IMR-90 (cell line): ENCODE measurements at places on chromosomes 12 and 14. TPM values are rescaled to one million over a fixed set of nuclear protein-coding genes. Genes with fewer than 3 reads are reported as not detected.

The CLEC2B gene
- 0.18 and 0.56 TPM in 2 replicates for total RNA-seq

- peak; percentile 47 for DNase-seq
These were observed 14.4 kb downstream of the IRF2BPL start for GRCh38 chr14:77014004-77014604.

- DNase-seq, result no peak
These were observed 128.3 kb downstream of the SLC16A7 start for GRCh38 chr12:59724011-59724695.

- DNase-seq, result no peak
These were observed 11.1 kb upstream of the PSEN1 start for GRCh38 chr14:73125169-73125588.

DNA sequence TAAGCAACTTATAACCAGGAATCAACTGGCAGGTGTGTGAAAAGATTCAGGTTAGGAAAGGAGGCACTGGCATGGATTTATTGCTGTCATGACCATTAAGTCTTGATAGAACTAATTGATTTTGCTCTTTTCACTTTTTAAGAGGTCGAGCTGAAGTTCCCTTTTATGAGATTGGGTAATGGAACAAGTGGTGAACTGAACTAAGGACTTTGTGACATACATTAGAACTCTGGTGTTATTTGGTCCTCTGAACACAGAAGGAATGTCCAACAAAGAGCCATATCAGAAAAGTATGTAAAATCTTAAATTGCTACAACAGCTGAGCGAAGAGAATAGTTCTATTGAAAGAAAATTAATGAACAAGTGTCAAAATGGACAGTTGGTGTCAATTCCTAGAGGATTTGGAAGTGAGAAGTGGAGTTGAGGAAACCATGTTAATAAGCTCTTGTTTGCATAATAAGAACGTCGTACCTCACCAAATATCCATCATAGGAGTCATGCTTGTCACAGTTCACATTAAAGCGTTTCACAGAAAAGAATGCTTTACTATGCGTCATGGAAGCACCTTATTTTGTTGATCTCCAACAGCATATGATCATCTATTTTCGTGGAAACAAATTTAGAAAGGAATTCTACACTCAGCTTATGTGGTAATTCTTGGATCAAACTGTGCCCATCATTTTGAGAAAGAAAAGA, 8.4 kb upstream of the MYF6 start:
- DNase-seq, result no peak

DNA sequence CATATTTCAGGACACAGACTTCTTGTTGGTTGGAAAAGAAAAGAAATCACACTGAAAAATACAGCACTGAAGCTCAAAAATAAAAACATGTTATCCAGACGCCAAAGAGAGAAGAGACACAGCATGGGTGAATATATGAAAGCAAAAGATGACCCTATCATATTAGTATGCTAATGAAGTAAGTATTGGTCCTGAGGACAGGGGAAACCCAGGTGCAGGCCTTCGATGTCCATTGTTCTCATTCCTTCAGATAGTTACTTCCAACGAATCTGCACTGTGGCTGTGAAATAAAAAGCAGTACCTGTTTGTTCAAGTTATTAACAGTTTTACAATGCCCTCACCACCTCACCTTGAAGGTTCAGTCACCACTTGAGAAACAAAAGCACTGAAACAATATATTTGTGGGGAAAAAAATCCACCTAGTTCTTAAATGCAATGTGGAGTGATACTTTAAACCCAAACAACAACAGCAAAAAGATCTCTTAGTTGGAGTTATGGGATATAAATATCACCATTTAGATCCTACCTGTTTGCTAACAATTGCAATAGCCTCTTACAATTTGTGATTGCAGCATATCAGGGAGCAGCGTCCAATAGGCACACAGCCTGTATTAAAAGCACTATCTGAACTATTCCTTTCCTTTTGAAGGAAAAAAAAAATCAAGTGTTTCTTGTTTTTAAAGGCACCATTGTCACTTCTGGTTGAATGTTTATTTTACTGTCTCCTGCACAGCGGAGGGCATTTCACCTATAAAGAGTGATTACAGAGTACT, 188.1 kb downstream of the BCAT1 start:
- no peak for DNase-seq

- no peak for DNase-seq
These were observed 873.5 kb downstream of the DIO2 start for GRCh38 chr14:79337761-79338160.

DNA sequence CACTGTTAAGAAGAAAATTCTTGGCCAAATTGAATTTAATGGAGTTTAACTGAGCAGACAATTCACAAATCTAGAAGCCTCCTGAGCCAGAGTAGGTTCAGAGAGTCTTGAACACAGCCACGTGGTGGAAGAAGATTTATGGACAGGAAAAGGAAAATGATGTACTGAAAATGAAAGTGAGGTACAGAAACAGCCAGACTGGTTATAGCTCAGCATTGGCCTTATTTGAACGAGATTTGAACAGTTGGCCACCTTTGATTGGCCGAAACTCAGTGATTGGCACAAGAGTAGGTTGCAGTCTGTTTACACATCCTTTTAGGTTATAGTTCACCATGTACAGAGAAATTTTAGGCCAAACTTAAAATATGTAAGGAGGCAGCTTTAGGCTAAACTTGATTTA, 9.9 kb downstream of the OAS2 start:
- no peak for DNase-seq

DNA sequence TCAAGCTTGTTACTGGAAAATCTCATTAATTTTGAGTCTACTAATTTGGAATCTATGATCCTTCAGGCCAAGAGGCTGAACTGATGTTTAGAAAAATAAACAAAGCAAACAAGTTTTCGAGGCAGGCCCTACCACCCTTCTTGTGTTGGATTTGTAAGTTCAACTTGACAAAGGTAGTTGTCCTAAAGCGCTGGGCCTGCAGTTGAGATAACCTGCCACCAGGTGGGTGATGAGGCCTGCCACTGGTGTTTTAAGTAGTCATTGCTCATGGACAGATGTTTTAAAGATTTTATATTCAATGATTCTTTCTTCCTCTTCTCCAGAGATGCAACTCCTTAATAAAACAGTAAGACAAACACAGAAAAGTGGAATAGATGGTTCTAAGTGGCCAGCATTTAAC, 19.4 kb downstream of the ACVRL1 start:
- DNase-seq, result peak; percentile 42

DNA sequence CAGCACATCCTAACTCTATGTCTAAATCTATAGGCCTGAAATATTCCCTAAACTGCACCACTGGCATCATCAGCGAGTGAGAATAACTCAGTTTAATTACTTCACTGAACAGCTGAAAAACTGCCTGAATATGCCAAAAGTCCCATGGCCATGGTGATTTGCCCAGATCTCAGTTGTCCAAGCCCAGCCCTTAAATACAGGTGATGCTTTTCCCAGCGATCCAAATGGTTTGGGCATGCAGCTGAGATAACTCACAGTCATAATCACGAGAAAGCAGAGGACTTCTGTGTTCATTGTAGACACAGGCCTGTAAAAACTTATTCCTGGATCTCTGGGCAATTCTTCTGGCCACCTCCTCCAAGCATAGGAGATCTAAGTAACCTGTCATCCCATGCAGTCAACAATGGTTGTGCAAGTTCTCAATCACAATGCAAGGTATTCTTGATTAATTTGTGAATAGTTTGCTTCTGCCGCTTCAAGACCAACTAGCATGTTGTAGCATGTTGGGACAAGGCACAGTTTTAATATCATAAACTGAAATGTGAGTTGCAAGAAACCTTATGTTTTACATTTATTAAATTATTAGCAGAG, 40.5 kb downstream of the DUSP6 start:
- no peak for DNase-seq

- DNase-seq, result no peak
These were observed 147.8 kb upstream of the DHRS4 start for GRCh38 chr14:23805761-23806160.

The TUNAR gene
- total RNA-seq, result not detected in 2 replicates

The TAS2R31 gene
- 4.3 and 8.6 TPM in 2 replicates for total RNA-seq

GRCh38 chr12:97005174-97005573, 98.1 kb downstream of the NEDD1 start:
- no peak for DNase-seq

DNA sequence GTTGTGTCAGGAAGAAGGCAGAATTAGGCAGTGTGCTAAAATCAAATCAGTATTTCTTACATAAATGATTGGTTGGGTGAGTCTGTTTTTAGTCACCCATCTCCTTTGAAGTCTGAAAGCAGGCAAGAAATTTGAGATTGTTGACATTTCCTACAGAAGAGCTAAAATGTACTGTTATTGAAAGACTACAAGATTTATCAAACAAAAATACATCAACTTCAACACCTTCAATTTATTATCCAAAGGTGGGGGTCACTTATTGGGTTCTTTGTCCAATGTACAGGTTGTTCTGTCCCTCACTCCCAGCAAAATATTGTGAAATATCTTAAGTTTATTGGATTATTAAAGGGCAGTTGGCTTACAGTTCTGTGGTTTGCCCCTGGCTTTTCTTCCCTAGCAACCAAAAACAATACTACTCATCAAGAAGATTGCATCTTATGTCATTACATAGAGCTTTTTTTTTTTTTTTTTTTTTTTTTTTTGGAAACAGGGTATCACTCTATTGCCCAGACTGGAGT, 20.6 kb upstream of the PKP2 start:
- DNase-seq, result no peak

The NRIP2 gene
- 0.18 and 0.28 TPM in 2 replicates for total RNA-seq

DNA sequence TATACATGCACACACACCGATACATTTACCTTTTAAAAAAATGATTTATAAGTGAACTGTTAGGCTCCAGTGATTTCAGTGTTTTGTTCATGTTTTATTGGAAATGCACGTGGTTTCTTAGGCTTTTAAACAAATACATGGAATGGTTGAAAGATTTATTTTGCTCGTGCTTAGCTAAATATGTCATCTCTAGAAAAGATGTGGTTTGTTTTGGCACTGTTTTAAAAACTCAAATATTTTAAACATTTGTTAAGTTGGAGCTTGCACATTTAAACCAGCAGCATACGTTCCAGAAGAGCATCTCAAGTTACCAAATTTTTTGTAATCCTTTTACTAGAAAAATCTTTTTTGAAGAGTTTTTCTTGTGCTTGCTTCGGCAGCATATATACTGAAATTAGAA, 44.5 kb downstream of the FOXA1 start:
- DNase-seq, result peak; percentile 88

The PPP1R36 gene
- 0.28 and 0.54 TPM in 2 replicates for total RNA-seq

The TPCN1 gene
- 2.0 and 2.5 TPM in 2 replicates for total RNA-seq

- no peak for DNase-seq
These were observed 143.7 kb downstream of the TTLL5 start for GRCh38 chr14:75804570-75805275.

DNA sequence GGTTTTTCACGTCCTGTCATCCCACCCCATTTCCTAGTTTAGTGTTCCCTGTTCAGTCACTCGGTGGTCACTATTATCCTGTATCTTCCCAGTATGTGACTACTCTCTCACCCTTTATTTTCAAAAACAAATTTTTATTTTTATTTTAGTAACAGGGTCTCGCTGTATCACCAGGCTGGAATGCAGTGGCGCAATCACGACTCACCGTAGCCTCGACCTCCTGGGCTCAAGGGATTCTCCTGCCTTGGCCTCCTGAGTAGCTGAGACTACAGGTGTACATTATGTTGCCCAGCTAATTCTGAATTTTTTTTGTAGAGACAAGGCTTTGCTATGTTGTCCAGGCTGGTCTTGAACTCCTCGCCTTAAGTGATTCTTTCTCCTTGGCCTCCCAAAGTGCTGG, 20.1 kb upstream of the PRICKLE1 start:
- peak; percentile 49 for DNase-seq

The SCNN1A gene
- total RNA-seq, result not detected in 2 replicates

DNA sequence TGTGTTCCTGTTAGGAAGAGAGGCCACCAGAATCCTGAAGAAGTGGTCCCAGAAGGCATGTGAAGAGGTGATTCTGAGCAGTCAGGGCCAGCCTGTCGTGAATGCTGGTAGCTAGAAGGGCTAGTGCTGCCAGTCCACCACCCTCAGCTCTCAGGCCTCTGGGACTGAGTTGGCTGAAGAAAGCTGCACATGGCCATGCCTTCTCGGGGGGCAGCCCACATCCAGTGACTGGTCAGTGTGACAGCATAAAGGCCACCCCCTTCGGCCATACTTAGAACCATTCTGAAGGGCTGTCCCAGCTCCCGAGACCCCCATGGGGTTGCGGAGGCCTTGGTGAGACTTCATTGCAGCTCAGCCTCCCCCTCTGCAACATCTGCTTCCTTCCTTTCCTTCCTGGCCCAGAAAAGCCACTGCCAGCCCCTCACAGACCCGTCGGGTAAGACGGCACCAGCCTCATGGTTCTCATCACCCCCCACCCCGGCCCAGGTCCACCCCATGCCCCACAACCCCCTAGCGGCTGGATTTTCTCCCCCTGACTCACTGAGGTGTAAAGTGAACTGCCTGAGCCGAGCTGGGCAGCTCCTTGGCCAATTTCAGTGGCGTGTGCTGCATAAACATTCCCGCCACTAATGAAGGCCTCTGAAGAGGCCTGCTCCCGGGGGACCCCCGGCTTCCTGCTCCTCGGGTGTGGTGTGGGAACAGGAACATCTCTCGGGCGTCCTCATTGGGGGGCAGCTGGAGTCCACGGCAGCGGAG, 49.5 kb upstream of the DIO3 start:
- DNase-seq, result no peak

The RD3L gene
- total RNA-seq, result not detected in 2 replicates

DNA sequence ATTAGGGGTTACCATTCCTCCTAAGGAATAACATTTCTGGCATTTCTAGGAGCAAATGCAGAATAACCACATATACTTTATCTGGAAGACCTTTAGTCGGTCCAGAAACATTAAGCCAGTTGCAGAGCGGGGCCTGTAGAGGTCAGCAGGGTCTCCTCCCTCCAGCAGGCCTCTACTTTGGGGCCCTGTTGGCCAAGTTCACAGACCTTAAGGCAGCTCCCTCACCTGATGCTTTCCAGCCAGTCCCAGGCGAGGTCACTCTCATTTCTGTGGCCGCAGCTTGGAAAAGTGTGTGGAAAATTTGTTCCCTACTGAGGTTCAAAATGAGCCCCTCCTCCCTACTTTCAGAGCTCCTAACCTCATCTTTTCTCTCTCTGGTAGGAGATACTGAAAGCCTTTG, 74.1 kb downstream of the ESR2 start:
- DNase-seq, result no peak

DNA sequence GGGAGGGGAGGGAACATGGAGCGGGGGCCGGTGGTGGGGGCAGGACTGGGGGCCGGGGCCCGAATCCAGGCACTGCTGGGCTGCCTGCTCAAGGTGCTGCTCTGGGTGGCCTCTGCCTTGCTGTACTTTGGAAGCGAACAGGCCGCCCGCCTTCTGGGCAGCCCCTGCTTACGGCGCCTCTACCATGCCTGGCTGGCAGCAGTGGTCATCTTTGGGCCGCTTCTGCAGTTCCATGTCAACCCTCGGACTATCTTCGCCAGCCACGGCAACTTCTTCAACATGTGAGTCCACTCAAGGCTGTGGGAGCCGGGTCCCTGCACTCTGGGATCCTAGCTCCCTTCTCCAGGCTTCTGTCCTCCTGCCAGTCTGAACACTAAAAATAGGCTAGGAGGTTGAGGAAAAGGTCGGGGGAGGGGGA, 1.1 kb downstream of the FITM1 start:
- DNase-seq, result no peak

The AICDA gene
- not detected in 2 replicates for total RNA-seq

GRCh38 chr14:101135796-101136742, 232.5 kb upstream of the RTL1 start:
- DNase-seq, result no peak

GRCh38 chr12:42473130-42473529, 116.4 kb downstream of the PRICKLE1 start:
- peak; percentile 84 for DNase-seq

- no peak for DNase-seq
These were observed 35.6 kb downstream of the TMEM120B start for GRCh38 chr12:121748218-121748570.

The RNASE3 gene
- not detected in 2 replicates for total RNA-seq

The ZDHHC22 gene
- total RNA-seq, result not detected in 2 replicates
